ENCODE measurements at places on chromosomes 1 and 21. TPM values are rescaled to one million over a fixed set of nuclear protein-coding genes. Genes with fewer than 3 reads are reported as not detected.

Gene SLC6A9
- polyA plus RNA-seq, result 17.3 TPM

Gene HSD3B1
- polyA plus RNA-seq, result not detected

Gene HORMAD1
- polyA plus RNA-seq, result not detected

Gene MECR
- 18.2 TPM for polyA plus RNA-seq

Gene CAPN8
- not detected for polyA plus RNA-seq

Gene LRRC38
- polyA plus RNA-seq, result not detected

Gene RNU1-1
- polyA plus RNA-seq, result not detected

DNA sequence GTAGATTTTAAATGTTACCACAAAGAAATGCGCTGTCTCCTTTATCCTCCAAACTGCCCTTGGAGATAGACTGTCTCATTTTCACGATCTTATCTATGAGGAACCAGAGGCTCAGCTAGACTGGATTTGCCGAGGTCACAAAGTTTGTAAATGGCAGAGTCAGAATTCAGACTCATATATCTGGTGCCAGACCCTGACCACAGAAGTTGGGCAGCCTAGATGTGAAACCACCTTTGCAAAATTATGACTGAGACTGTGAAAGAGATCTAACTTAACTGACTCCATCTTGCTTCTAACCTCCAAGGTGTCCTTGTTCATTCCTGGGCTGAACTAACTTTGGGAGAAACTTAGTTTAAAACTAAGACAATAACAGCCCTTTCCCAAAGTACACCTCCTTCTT is 14.1 kb downstream of the CNR2 start:
- no peak for DNase-seq

DNA sequence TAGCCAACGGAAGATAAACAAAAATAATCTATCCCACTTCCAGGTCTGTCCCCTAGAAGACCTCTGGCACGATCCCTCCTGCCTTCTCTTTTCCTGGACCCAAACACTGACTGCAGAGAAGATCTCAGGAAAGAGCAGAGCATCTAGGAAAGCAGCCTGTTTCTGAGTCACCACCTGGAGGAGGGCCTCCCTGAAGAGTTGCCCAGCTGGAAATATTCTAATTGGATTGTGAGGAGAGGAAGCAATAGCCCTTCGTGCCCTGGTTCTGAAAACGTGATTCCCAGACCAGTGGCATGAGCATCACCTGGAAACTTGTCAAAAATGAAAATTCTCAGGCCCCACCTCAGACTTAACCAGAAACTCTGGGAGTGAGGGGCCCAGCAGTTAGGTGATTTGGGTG is 411.1 kb downstream of the SETD4 start:
- DNase-seq, result no peak

- no peak for DNase-seq
Measured at GRCh38 chr1:82978461-82979324, 1020.2 kb downstream of the TTLL7 start.

GRCh38 chr1:41241354-41241748 is 755 bp downstream of the SCMH1 start:
- DNase-seq, result no peak

DNA sequence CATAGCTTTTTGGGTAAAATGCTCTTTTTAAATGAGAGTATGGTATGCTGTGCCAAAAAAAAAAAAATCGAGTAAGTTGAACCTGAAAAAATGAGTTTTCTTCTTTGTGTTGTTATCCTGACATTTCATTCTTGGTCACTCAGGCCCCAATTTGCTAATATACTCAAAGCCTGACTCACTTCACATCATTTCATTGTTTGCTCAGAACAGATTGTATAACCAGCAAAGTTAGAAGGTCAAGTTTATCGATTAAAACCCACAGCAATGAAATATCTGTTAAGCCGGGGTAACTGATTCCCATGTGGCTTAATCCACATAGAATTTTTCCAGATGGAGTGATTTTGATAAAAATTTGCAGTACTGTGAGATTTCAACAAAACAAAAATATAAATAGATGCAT is 363.7 kb downstream of the NEGR1 start:
- no peak for DNase-seq

All from AG04450 (cell line).